A549 (cell line): ENCODE measurements at places on chromosomes 2 and 18.
A peak's percentile ranks its signal among the peaks of the same experiment; 100 is the strongest.

DNA sequence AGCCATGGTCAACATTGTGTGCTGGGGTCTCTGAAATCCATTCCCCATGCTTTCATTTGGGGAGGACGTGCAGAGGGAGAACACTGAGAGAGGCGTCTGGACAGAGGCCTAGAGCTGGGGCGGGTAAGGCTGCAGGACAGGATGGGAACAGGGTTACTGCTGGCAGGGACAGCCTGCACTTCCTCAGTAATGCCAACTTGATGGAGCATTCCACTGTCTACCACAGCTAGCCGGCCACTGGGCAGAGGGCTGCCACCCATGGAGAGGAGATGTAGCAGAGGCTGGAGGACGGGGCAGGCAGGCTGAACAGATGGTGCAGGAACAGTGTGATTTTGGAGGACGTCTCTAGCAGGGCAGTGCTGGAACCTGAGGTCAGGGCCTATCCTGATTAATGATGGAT is 29.3 kb downstream of the MRPL33 start:
- DNase-seq: no peak

DNA sequence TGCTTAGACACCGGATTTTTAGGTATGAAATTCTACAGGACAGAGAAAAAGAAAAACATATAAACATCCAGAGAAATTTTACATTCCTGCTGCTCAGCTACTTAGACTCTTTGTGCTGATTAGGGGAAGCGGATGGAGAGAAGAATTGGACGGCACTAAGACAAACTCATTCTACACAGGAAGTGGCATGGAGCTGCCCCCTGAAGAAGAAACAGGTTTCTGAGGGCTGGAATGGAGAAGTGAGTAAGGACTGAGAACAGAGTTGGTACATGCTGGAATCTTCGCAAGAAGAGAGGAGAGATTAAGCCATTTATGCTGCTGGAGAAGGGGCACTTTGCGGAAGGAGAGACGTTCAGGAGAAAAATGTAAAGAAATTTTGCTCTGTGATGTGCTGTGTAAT is 253.0 kb upstream of the ERBB4 start:
- no peak for DNase-seq

- no peak for DNase-seq
These were observed 34.9 kb upstream of the MAT2A start for GRCh38 chr2:85503851-85504777.

DNA sequence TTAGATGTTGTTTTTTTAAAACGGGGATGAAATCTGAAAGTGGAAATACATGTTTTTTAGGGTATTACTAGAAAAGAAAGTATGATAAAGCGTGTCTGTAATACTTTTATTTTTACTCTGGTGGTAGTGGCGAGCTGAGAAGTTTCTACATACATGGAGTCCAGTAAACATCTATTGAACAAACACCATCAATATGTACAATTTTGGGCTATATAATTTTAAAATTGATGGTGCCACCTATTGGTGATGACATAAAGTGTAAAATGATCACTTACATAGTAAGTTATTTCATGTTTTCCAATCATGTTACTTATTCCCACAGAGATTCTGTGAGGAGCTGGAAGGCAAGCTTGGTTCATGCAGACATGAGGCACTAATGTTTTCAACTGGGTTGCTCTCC is 31.5 kb upstream of the NFE2L2 start:
- DNase-seq: peak; percentile 32

- no peak for DNase-seq
These were observed 8.9 kb downstream of the ARHGEF4 start for GRCh38 chr2:130845505-130846085.

GRCh38 chr18:10252494-10252893 is 201.9 kb upstream of the APCDD1 start:
- DNase-seq: no peak

GRCh38 chr2:134181219-134181618 is 72.7 kb upstream of the MGAT5 start:
- no peak for DNase-seq

DNA sequence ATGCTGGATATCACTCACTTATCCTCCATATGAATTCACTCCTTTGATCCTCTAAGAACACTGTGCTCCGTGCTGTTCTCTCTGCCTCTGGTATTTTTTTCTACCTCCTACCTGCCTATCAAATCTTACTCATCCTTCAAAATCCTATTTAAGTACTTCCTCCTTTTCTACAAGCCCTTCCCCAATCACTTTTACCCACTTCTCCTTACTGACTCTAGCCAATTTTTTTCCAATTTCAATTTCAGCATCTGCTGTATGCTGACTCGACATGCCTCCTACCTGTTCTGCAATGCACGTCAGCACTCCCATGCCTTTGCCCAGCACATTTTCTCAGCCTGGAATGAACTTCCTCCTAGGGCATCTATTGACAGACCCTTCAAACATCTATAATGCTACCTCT is 37.3 kb upstream of the LNPK start:
- no peak for DNase-seq

- no peak for DNase-seq
These were observed 14.4 kb upstream of the FHL2 start for GRCh38 chr2:105413206-105413605.

- no peak for DNase-seq
These were observed 11.7 kb upstream of the SMAD7 start for GRCh38 chr18:48962252-48962993.

DNA sequence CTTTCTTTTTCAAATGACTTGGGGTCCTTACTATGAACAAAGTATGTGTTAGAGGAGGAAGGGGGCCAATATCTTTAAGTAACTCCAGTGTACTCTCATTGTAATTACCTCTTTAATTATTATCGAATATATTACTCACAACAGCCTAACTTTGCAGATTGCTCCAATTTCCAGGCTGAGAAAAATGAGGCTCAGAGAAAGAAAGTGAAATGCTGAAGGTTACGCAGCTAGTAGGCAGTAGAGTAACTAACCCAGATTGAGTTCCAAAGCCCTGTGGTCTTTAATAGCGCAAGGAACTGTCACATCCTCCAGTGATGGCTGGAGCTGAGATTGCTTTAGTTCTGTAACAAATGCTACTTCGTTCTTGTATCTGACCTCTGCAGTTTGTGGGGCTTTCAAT is 2.2 kb upstream of the GYPC start:
- no peak for DNase-seq

DNA sequence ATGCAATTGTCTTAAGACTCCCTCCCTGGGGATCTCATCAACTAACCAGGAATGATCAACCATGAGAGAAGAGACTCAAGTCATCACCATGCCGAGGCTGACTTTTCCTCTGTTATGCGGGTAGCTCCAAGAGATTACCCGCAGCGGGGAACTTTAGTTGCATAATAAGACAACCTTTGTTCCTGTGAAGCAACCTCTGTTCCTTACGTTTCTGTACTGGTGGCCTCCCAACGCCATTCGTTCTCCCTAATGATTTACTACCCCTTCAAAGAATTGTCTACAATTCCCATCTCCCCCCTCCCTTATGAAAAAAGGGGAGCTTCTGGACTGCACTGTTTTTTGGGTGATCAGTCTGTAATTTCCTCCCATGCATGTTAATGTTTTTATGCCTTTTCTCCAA is 66.1 kb upstream of the LRPPRC start:
- DNase-seq: no peak

DNA sequence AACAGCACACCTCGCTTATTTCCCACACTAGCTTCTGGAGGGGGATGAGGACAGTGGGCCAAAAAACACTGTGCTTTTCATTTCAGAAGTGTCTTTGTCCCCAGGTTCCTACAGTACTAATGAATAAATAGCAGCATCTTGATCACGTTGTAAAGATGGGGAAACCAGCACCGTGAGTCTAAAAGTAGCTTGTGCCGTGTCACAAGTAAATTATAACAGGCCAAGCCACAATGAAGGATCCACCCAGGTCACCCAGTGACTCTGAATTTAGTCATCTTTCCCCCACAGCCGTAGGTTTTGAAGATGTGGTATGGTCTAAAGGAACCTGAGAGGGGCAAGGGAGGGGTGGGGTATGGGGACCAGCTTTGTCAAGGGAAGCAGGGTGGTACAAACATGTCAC is 8.8 kb downstream of the FZD7 start:
- no peak for DNase-seq

DNA sequence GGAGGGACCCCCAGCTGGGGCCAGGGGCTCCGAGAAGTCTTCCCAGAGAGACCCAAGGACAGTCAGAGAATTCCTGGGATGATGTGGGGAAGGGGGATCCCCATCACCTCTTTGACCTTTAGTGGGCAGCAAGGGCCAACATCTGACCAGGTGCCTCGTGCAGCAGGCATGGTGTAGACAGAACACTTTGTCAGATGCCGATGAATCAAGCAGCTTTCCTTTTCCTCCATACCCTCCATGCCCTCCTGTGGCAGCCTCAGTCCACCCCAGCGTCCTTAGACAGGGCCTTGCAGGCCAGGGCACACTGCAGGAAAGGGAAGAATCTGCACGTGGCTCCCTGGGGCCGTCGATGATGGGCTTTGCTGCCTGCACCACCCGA is 26.3 kb downstream of the GPR55 start:
- DNase-seq: no peak

GRCh38 chr18:48200631-48201336 is 208.4 kb downstream of the ZBTB7C start:
- DNase-seq: no peak

DNA sequence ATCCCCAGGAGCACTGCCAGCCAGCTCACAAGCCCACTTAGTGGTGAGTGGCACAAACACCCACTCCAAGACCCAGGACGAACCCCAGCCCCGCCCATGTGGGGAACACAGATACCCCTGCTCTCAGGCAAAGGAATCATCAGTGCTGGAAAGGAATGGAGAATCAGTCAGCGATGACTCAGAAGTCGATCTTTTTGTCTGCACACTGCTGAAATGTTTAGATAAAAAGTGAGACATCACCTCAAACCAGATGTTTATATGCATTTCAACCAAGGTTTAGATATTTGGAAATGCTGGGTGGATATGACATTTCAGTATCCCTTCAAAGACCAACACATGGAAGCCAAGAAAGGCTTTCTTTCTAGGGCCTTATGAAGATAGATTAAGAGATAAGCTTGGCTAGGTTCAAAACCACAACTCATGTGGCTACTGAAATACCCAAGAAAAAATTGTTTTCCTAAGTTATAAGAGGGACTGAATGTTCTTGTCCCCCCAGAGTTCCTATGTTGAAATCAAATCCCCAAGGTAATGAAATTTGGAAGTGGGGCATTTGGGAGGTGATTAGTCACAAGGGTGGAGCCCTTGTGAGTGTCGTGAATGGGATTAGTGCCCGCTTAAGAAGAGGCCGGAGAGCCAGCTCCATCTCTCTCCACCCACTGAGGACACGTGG is 43.7 kb downstream of the POU3F3 start:
- no peak for DNase-seq

- DNase-seq: no peak
These were observed 51.4 kb upstream of the RIOK3 start for GRCh38 chr18:23401400-23402347.

GRCh38 chr2:61165946-61166345 is 4.0 kb downstream of the C2orf74 start:
- no peak for DNase-seq

DNA sequence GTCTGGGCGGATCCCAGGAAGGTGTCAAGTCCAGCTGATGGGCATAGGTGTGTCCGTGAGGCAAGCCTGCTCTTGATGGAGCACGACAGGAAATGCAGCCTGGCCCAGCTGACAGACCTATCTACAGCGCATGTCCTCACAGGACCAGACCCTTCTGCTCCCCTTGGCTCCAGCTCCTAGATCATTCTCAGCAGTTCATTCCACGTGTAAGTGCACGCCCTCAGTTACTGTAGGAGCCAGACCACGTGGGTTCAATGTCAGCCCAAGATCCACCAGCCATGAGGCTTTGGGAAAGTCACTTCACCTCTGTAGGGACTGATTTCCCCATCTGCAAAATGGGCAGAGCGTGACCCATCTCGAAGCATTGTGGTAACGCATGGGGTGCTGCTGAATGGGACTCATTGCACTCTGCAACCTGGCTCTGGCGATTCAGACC is 47.8 kb downstream of the TMEM17 start:
- DNase-seq: no peak

- no peak for DNase-seq
These were observed 59.4 kb upstream of the SIX2 start for GRCh38 chr2:45068571-45069140.

GRCh38 chr2:74552914-74553811 is 579 bp downstream of the LOXL3 start:
- DNase-seq: no peak

GRCh38 chr2:240856151-240856980 is 12.3 kb upstream of the AGXT start:
- peak; percentile 38 for DNase-seq

GRCh38 chr2:223580951-223581350 is 21.2 kb downstream of the SCG2 start:
- peak; percentile 26 for DNase-seq

DNA sequence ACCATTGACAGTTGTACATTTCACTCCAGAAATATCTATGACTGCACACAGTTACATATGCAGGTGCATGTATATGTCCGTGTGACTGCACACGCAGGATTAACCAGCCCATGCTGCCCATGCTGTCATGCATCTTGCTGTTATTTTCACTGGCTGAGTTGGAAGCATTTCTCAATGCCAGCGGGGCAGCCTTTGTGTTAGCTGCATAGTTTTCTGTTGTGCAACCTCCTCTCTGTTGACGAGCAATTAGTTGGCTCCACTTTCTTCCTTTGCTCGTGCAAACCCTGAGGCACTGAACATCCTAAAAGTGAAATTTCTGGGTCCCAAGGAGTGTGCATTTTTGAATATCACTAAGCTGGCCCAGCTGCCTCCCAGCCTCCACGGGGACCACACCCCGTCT is 133.4 kb upstream of the GLI2 start:
- DNase-seq: no peak

GRCh38 chr2:210199186-210199765 is 26.0 kb downstream of the ACADL start:
- peak; percentile 25 for DNase-seq

GRCh38 chr2:20796374-20796791 is 26.5 kb downstream of the LDAH start:
- DNase-seq: peak; percentile 7

GRCh38 chr2:185404578-185404977 is 334.0 kb upstream of the FSIP2 start:
- DNase-seq: no peak

DNA sequence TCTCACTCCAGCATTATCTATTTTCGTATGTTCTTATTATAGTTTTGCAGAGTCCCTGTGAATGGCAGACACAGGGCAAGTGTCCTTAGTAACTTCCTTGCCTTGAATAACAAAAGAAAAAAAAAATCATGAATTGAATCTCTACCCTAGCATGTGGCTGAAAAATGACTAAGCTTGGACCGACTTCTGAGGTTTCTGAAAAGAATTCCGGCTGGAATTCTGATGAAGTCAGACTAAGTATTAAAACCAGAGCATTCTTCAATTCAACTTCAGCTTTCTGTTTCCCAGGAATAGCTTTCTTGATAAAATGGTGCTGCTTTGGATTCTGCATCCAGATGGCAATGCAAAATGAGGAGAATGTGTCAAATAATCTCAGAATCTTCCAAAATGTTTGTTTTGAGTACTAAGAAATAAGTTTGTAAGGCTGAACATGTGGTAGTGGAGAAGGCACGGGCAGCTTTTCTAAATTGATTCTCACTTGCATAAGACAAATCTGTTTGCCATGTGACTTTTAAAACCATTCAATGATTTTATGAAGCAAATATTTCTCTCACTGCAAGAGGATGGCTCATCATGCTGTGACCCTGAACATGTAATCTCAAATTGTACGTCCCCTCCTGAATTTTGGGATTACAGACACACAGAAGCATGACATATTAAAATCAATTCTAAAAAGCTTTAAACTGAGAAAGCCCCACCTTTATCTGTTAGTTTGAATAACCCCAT is 1462.8 kb upstream of the LRRTM1 start:
- DNase-seq: no peak

- no peak for DNase-seq
These were observed 199.6 kb downstream of the VAPA start for GRCh38 chr18:10113121-10114022.
